Keratinocyte (primary cell): ENCODE measurements at places on chromosomes 2 and 18. TPM values are rescaled to one million over a fixed set of nuclear protein-coding genes. Genes with fewer than 3 reads are reported as not detected.

Gene RBM44
- 0.03 to 0.14 TPM (median 0.08 TPM) in 3 replicates for polyA plus RNA-seq

Gene HOXD8
- polyA plus RNA-seq: 0.05 TPM in 1 of 3 replicates, not detected in the others

Gene CYBRD1
- 45.5 to 89.4 TPM (median 72.7 TPM) in 3 replicates for polyA plus RNA-seq

- no peak overlapping the region for H3K4me3 ChIP-seq
- no peak overlapping the region for H3K27ac ChIP-seq
- DNase-seq: no peak
- H3K4me1 ChIP-seq: peaks cover 5% of the 10 kb centered on the region
- no peaks in the 10 kb centered on the region for H3K27me3 ChIP-seq
- H3K36me3 ChIP-seq: no peaks in the 10 kb centered on the region
These were observed 808.9 kb upstream of the RAB6C start for GRCh38 chr2:129170570-129170969.

DNA sequence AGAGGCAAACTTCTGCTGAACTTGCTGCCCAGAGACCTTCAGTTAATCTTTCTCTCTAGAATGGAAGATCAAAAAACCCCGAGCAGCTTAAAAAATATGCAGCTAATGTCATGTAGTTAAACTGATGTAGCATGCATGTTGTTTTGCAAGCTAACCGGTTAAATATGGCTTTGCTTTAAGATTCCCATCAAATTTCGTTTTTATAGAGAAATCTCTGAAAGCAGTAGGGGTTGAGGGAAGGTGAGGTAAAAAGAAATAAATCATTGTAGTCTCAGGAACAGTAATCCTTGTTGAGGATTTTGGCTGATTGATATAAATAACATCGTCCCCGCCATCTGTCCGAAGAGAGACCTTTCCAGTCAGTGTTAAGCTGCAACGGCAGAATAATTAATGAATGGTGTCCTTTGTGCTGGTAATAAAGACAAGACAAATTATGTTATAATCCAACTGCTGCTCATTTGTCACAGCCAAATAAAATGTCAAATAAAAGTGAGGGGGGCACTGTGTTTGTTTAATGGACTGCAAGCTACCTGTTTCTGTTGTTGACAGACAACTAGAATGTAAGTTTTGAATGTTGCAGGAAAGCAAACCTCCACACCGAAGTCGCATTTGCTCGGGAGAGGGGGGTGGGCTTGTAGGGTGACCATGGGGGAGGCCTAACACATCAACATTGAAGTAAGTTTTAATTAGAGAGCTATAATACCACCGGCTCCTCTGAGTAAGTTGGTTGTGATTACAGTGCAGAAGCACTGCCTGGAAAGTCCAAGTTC lies 555.5 kb downstream of the ARHGAP15 start:
- H3K36me3 ChIP-seq: no peaks in the 10 kb centered on the region
- H3K27me3 ChIP-seq: no peaks in the 10 kb centered on the region
- H3K4me1 ChIP-seq: no peaks in the 10 kb centered on the region
- no peak overlapping the region for H3K27ac ChIP-seq
- no peak overlapping the region for H3K4me3 ChIP-seq
- DNase-seq: no peak

DNA sequence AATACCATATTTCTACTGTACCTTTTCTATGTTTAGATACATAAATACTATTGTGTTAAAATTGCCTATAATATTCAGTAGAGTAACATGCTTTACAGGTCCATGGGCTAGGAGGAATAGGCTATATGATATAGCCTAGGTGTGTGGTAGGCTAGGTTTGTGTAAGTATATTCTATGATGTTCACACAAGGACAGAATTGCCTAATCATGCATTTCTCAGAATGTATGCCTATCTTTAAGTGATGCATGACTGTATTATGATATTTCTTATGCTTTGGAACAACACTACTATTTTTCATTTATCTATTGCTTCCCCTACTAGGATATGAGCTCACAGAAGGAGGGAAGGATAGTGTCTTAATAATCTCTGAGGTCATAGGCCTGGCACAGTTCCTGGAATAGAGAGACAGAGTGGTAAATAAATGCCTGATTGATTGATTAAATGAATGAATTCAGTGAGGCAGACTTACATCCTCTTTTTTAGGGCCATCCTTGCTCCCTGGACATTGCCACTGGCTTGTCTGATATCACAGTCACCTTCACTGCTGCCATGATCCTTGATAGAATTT lies 121.0 kb downstream of the MYO3B start:
- H3K36me3 ChIP-seq: no peaks in the 10 kb centered on the region
- H3K4me1 ChIP-seq: no peaks in the 10 kb centered on the region
- H3K27me3 ChIP-seq: no peaks in the 10 kb centered on the region
- no peak overlapping the region for H3K27ac ChIP-seq

GRCh38 chr2:235066895-235067294 lies 115.1 kb downstream of the SH3BP4 start:
- no peaks in the 10 kb centered on the region for H3K36me3 ChIP-seq
- no peak overlapping the region for H3K4me3 ChIP-seq
- no peak overlapping the region for H3K27ac ChIP-seq
- peaks cover 2% of the 10 kb centered on the region for H3K4me1 ChIP-seq
- peaks cover 4% of the 10 kb centered on the region for H3K27me3 ChIP-seq

DNA sequence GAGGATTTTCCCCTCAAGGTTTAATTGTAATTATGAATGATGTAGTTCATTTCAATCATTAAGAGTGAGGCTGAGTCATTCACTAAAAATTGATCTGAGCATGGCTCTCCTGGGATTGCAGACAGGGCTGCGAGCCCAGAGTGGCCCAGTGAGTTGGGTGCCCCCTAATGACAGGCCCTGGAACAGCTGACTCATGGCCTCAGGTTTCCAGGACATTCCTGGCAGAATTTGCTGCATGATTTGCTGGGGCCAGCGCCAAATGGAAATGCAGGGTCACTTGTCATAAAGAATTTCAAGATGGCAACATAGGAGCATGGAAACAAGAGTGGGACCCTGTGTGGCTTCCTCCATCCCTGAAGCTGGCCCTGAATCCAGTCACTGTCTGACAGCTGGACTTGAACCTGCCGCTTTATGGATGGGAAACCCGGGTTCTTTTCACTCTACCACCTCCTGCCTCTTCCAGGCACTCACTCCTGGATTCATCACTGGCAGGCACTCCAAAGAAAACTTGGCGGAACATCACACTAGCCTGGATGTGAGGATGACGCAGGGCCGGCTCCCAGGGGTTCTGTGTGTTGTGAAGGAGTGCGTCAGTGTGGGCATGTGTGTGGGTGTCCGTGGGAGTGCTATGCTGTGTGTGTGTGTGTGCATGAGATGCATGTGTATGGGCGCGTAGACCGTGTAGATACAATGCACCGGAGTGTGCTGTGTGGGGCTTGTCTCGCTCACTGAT lies 15.2 kb downstream of the OTOF start:
- H3K36me3 ChIP-seq: no peaks in the 10 kb centered on the region
- H3K27ac ChIP-seq: no peak overlapping the region
- DNase-seq: peak; percentile 5
- H3K4me3 ChIP-seq: no peak overlapping the region
- H3K27me3 ChIP-seq: no peaks in the 10 kb centered on the region

GRCh38 chr2:197759625-197760292 lies 25.4 kb downstream of the BOLL start:
- DNase-seq: no peak
- no peaks in the 10 kb centered on the region for H3K27me3 ChIP-seq
- no peaks in the 10 kb centered on the region for H3K4me1 ChIP-seq
- H3K4me3 ChIP-seq: no peak overlapping the region
- no peaks in the 10 kb centered on the region for H3K36me3 ChIP-seq

GRCh38 chr18:62863579-62864001 lies 148.2 kb downstream of the PHLPP1 start:
- H3K27me3 ChIP-seq: no peaks in the 10 kb centered on the region
- no peak overlapping the region for H3K27ac ChIP-seq
- H3K4me3 ChIP-seq: no peak overlapping the region
- no peaks in the 10 kb centered on the region for H3K4me1 ChIP-seq
- DNase-seq: no peak

GRCh38 chr2:23351388-23352141 lies 33.4 kb upstream of the KLHL29 start:
- peaks cover 17% of the 10 kb centered on the region for H3K27me3 ChIP-seq
- H3K36me3 ChIP-seq: no peaks in the 10 kb centered on the region
- no peaks in the 10 kb centered on the region for H3K4me1 ChIP-seq
- no peak for DNase-seq
